AG09319 (cell line): ENCODE measurements at places on chromosomes 11 and 22.

GRCh38 chr11:72238492-72239312 lies 5.3 kb downstream of the PHOX2A start:
- DNase-seq, result no peak

DNA sequence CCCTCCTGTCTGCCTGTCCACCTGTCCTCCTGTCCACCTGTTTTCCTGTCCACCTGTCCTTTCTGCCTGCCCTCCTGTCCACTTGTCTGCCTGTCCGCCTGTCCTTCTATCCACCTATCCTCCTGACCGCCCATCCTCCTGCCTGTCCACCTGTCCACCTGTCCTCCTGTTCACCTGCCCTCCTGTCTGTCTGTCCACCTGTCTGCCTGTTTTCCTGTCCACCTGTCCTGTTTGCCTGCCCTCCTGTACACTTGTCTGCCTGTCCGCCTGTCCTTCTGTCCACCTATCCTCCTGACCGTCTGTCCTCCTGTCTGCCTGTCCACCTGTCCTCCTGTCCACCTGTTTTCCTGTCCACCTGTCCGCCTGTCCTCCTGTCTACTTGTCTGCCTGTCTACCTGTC lies 682.8 kb downstream of the TBC1D22A start:
- DNase-seq, result no peak

GRCh38 chr11:35803115-35803514 lies 140.5 kb downstream of the TRIM44 start:
- DNase-seq, result no peak

DNA sequence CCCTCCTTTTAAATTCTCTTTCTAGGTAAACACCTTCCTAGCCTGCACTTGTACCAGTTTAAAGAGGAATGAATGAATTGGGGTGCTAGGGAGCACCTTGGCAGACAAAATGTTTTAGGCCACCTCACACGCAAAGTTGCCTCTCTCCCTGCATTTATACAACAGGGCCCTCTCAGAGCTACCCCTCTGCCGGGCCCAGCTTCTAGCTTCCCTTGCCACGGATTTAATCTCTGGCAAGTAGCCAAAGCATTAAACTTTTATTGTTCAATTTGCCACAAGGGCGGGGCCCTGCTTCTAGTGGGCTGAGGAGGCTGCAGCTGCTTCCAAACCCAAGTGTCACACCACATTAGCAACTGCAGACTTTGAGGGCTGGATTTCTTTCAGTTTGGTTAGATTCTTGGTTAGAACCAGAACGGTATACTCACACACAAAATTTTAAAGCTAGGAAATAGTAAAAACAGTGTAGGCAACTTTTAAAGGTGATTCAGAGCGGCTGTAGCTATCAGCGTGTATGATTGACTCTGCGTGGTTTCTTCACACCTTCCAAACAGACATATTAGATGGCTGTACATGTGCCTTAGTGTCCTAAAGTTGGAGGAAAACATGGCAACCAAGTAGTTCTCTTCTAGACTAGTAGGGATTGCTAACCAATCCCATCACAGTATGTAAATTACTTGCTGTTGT lies 6.5 kb downstream of the KREMEN1 start:
- DNase-seq, result peak; percentile 16

- no peak for DNase-seq
These were observed 428 bp downstream of the SCN3B start for GRCh38 chr11:123653827-123654565.

DNA sequence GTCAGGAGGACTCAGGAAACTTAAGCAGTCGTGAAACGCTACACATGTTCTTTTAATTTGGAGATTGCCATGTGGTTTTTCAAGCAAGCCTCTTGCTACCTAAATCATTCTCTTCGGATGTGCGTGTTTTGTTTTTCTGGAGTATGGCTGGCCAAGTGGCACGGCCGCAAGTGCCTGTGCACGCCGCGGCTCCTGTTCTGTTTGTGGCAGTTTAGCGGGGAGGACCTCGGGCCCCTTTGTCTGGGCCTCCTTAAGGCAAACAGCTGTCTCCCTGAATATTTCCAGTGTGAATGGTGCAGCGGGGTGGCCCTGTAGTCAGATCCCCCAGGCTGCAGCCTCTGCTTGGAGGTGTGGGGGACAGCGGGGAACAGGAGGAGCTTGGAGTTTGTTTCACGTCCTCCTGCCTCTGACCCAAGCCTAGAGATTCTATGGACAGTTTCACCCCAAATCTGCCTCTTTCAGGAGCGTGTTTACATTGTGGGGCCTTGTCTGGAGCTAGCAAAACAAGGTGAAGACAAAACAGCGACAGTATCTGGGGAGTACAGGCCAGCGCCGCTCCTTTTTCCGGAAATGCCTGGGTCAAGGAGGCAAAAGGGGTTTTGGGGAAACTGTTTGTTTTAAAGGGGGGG lies 1.3 kb downstream of the LRP5 start:
- DNase-seq, result peak; percentile 52

GRCh38 chr22:23742505-23743264 lies 8.2 kb downstream of the ZNF70 start:
- DNase-seq, result no peak

DNA sequence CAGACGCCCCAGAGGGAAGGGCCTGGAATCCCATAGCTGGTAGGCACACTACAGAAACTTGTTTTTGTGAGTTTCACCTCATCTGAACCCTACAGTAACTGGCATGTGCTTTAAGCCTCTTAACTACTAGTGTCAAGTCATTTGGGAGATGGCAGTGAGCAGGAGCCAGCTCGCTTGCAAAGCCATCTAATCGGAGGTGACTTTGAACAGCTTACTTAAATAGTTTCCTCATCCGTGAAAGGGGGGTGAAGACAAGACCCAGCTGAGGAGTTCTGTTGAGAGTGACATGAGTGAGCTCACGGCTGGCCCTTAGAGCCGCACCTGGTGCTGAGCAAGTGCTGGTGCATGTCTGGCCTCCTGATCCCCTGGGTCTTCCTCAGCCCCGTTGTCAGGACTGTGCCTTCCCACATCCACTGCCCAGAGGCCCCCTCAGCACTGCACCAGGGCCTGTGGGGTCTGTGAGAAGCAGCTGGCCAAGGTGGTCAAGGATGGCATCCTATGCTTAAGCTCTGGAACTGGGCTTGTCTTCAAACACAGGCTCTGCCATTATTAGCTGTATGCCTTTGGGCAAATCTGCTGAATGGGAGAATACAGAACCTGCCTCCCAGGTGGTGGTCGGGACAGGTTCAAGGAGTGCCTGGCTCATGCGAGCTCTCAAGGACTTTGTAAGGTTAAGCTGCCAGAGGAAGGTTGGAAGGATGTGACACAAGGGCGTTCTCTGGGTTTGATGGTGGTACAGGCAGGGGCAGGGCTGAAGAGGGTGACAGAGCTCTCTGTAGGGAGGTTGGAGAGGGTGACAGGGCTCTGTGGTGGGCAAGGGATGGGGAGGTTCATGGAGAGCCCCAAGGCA lies 27.3 kb downstream of the INCENP start:
- DNase-seq, result no peak
